Endothelial cell (in vitro differentiated cells): ENCODE measurements at places on chromosomes 4 and X. TPM values are rescaled to one million over a fixed set of nuclear protein-coding genes. Genes with fewer than 3 reads are reported as not detected.

DNA sequence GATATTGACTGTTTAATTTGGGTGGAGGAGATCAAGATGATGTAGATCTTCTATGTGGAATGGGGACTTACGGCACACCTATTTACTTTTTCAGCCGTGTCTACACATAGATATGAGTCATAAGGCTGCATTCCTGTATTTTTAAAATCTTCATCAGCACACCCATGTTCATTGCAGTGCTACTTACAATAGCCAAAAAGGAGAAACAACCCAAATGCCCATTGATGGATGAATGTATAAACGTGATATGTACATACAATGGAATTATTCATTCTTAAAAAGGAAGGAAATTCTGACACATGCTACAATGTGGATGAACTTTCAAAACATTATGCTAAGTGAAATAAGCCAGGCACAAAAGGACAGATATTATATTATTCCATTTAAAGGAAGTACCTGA lies 98.6 kb downstream of the AASDH start:
- DNase-seq, result no peak
- H3K27ac ChIP-seq, result no peak overlapping the region
- peaks cover 14% of the 10 kb centered on the region for H3K4me1 ChIP-seq
- H3K27me3 ChIP-seq, result peaks cover 4% of the 10 kb centered on the region
- no peak overlapping the region for H3K4me3 ChIP-seq

DNA sequence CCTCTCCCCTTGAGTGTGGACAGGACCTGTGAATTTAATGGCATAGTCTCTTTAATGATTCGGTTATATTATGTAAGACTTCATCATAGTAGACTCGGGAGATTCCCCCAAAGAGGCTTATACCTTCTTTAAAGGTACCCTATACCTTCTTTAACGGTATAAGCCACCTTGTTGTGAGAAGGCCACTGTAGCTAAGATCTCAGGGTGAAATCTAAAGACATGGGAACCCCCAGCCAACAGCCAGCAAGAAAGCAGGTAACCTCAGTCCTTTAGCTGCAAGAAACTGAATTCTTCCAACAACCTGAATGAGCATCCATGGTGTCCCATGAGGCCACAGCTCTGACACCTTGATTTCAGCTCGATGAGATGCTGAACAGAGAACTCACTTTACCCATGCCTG lies 931 bp downstream of the DDX60 start:
- H3K36me3 ChIP-seq, result no peaks in the 10 kb centered on the region
- no peaks in the 10 kb centered on the region for H3K4me1 ChIP-seq
- peak overlapping the region; percentile 8 for H3K4me3 ChIP-seq
- no peak overlapping the region for H3K27ac ChIP-seq
- no peak for DNase-seq

GRCh38 chrX:149499766-149500165 lies 5.3 kb downstream of the IDS start:
- H3K4me1 ChIP-seq, result peaks cover 5% of the 10 kb centered on the region
- no peak overlapping the region for H3K27ac ChIP-seq
- H3K36me3 ChIP-seq, result peaks cover 15% of the 10 kb centered on the region
- no peaks in the 10 kb centered on the region for H3K27me3 ChIP-seq

GRCh38 chr4:114052227-114052626 lies 72.8 kb upstream of the ARSJ start:
- no peak for DNase-seq
- no peaks in the 10 kb centered on the region for H3K4me1 ChIP-seq
- no peak overlapping the region for H3K27ac ChIP-seq
- no peak overlapping the region for H3K4me3 ChIP-seq

GRCh38 chr4:183797445-183798300 lies 107.4 kb upstream of the STOX2 start:
- peaks cover 10% of the 10 kb centered on the region for H3K36me3 ChIP-seq
- peak; percentile 42 for DNase-seq
- no peak overlapping the region for H3K4me3 ChIP-seq
- peaks cover 7% of the 10 kb centered on the region for H3K4me1 ChIP-seq
- H3K27ac ChIP-seq, result no peak overlapping the region

DNA sequence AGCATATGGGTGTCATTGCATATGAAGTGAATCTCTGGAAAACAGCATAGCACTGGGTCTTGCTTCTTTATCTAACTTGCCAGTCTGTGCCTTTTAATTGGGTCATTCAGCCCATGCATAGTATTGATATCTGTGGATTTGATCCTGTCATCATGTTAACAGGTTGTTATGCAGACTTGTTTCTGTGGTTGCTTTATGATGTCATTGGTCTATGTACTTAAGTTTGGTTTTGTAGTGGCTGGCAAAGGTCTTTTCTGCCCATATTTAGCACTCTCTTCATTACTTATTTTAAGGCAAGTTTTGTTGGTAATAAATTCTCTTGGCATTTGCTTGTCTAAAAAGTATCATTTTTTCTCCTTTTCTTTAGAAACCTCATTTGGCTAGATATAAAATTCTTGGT lies 221.1 kb upstream of the ITM2A start:
- H3K4me1 ChIP-seq, result no peaks in the 10 kb centered on the region
- no peaks in the 10 kb centered on the region for H3K36me3 ChIP-seq
- H3K4me3 ChIP-seq, result no peak overlapping the region
- H3K27ac ChIP-seq, result no peak overlapping the region

DNA sequence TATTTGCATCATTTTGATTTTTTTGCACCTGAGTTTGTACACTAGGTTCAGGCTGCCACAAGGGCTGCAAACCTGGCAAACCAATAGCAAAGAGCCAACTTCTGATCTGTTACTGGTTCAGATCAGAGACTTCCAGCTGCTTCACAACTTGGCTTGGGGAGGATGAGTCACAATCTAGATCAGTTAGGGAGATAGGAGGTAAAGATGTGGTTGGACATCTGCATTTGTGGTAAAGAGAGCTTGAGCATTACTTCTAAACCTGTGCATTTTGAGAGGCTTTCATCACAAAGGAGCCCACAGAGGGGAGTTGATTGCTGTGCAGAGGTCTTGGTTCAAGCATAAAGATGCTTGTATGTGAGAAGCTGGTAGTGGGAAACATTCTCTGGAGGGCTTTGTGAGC lies 34.5 kb downstream of the LINC00632 start:
- no peaks in the 10 kb centered on the region for H3K36me3 ChIP-seq
- no peaks in the 10 kb centered on the region for H3K27me3 ChIP-seq
- no peak overlapping the region for H3K4me3 ChIP-seq
- H3K4me1 ChIP-seq, result no peaks in the 10 kb centered on the region
- no peak overlapping the region for H3K27ac ChIP-seq

GRCh38 chr4:185031611-185032010 lies 13.3 kb downstream of the HELT start:
- DNase-seq, result no peak
- H3K4me3 ChIP-seq, result no peak overlapping the region
- no peaks in the 10 kb centered on the region for H3K27me3 ChIP-seq
- H3K36me3 ChIP-seq, result no peaks in the 10 kb centered on the region
- H3K4me1 ChIP-seq, result no peaks in the 10 kb centered on the region

- H3K27me3 ChIP-seq, result no peaks in the 10 kb centered on the region
- H3K36me3 ChIP-seq, result no peaks in the 10 kb centered on the region
- no peak overlapping the region for H3K4me3 ChIP-seq
- no peak overlapping the region for H3K27ac ChIP-seq
Measured at GRCh38 chrX:31551913-31552312, 480.1 kb upstream of the FTHL17 start.

- no peak for DNase-seq
- H3K27me3 ChIP-seq, result peaks cover 5% of the 10 kb centered on the region
- no peak overlapping the region for H3K27ac ChIP-seq
- H3K4me3 ChIP-seq, result no peak overlapping the region
Measured at GRCh38 chr4:4991541-4992099, 27.6 kb downstream of the CYTL1 start.

GRCh38 chrX:104108955-104109354 lies 3.4 kb upstream of the ZCCHC18 start:
- no peaks in the 10 kb centered on the region for H3K36me3 ChIP-seq
- H3K4me1 ChIP-seq, result peaks cover 5% of the 10 kb centered on the region
- DNase-seq, result no peak
- H3K4me3 ChIP-seq, result no peak overlapping the region

- H3K4me1 ChIP-seq, result peaks cover 10% of the 10 kb centered on the region
- DNase-seq, result no peak
- no peak overlapping the region for H3K4me3 ChIP-seq
Measured at GRCh38 chr4:82599336-82599735, 37.5 kb upstream of the TMEM150C start.

DNA sequence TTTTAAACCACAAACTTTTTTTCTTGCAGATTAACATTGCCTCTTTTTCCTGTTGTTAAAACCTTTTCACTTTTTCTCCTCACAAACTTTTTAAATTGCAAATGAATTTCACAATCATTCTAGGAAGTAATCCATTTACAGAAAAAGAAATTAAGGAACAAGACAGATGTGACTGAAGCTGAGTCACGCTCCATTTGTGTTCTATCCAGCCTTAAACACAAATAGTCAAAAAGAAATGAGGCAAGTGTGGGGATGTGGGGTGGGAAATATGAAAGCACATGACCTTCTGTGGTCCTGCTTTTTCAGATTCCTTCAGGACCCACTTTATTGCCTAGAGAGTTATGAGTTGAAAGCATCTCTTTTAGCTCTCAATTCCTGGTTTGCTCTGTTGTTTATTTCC lies 197.0 kb downstream of the ADGRL3 start:
- no peaks in the 10 kb centered on the region for H3K4me1 ChIP-seq
- H3K36me3 ChIP-seq, result no peaks in the 10 kb centered on the region
- DNase-seq, result no peak
- no peaks in the 10 kb centered on the region for H3K27me3 ChIP-seq
- no peak overlapping the region for H3K4me3 ChIP-seq

GRCh38 chrX:37975421-37975820 lies 30.9 kb upstream of the SYTL5 start:
- H3K4me3 ChIP-seq, result no peak overlapping the region
- no peak for DNase-seq
- no peak overlapping the region for H3K27ac ChIP-seq
- H3K36me3 ChIP-seq, result no peaks in the 10 kb centered on the region
- H3K27me3 ChIP-seq, result no peaks in the 10 kb centered on the region

DNA sequence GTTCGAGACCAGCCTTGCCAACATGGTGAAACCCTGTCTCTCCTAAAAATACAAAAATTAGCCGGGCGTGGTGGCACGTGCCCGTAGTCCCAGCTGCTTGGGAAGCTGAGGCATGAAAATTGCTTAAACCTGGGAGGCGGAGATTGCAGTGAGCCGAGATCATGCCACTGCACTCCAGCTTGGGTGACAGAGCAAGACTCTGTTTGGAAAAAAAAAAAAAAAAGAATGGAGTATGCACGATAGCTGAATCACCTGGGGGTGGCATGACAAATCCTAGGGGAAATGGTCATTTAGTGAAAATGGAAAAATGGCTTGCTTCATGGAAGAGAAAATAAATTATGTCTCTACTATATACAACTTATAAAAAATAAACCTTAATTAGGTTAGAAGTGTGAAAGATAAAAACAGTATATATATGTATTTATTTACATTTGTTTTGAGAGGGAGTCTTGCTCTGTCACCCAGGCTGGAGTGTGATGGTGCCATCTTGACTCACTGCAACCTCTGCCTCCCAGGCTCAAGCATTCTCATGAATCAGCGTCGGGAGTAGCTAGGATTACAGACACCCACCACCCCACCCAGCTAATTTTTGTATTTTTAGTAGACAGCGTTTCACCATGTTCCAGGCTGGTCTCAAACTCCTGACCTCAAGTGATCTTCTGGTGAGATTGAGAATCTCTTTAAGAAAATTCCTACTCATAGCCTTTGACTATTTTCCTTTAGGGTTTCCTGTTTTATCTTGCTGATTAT lies 19.3 kb upstream of the ING2 start:
- no peak overlapping the region for H3K27ac ChIP-seq
- H3K36me3 ChIP-seq, result peaks cover 3% of the 10 kb centered on the region
- peaks cover 3% of the 10 kb centered on the region for H3K4me1 ChIP-seq
- H3K27me3 ChIP-seq, result no peaks in the 10 kb centered on the region
- no peak overlapping the region for H3K4me3 ChIP-seq
- DNase-seq, result no peak

GRCh38 chr4:71554025-71554424 lies 215.2 kb downstream of the SLC4A4 start:
- H3K4me3 ChIP-seq, result no peak overlapping the region
- no peaks in the 10 kb centered on the region for H3K36me3 ChIP-seq
- H3K27ac ChIP-seq, result no peak overlapping the region
- H3K27me3 ChIP-seq, result no peaks in the 10 kb centered on the region

ERAS gene
- total RNA-seq, result not detected

SORBS2 gene
- total RNA-seq, result 20.0 TPM

IL2 gene
- total RNA-seq, result not detected

BMP3 gene
- total RNA-seq, result not detected

FHDC1 gene
- 0.90 TPM for total RNA-seq

C4orf50 gene
- total RNA-seq, result 0.05 TPM

ERVMER34-1 gene
- 0.44 TPM for total RNA-seq

LUZP4 gene
- total RNA-seq, result not detected

CXCL5 gene
- 3.4 TPM for total RNA-seq

DGAT2L6 gene
- total RNA-seq, result not detected

WWC2 gene
- 32.0 TPM for total RNA-seq

PLS3 gene
- 122 TPM for total RNA-seq
